ENCODE measurements at places on chromosomes 3 and 15.

GRCh38 chr15:99906311-99906710 lies 173.1 kb upstream of the LYSMD4 start:
- no peak for DNase-seq

GRCh38 chr15:36527235-36528162 lies 51.9 kb upstream of the CDIN1 start:
- no peak for DNase-seq

DNA sequence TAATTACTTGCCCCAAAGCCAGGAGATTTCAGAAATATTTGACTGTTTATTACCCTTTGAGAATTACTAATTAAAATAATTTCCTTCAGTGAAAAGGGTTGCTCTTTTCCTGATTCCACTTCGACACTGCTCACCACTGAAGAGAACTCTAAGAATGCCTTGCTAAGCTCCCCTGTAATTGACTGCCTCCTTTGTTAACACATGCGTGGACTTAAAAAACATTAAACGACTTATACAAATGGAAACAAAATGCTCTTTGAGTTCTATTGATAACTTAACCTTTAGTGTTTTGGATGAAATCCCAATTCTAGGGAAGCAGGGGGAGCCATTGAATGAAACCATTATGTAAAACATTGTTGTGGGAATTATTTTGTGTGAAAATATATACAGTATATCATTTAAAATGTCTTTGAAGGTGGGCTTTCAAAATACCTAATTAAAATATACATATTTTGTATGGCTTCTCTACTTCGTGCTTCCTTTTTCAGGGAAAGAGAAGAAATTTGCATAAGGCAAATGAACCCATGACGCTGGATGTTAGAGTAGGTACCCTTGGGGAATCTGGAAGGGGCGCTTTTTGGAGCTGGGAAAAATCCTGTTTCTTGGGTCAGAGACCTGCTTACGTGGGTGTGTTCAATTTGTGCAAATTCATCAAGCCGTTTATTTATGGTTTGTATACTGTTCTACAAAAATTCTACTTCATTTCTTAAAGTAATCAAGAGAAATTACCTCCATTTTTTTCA lies 64.2 kb downstream of the WWTR1 start:
- DNase-seq = no peak

GRCh38 chr3:156522673-156523072 lies 32.2 kb downstream of the SSR3 start:
- no peak for DNase-seq

DNA sequence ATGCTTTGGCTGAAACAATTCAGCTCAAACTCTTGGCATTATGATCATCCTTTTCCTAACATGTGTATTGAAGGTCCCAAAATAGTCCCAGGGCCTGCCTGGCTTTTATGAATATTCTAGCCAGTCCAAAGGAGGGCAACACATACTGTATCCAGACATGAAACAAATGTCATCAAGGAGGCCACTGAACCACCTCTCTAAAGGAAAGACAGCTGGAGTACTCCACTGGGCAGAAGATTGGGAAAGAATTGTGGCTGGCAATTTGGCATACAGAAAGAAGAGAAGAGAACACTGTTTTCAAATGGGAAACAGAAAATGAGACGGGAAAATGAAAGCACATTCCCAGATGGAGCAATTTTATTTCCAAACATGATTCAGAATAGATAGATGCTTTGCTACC lies 80.6 kb downstream of the NCEH1 start:
- no peak for DNase-seq

- no peak for DNase-seq
Observed at GRCh38 chr3:139797724-139798343, 120.1 kb upstream of the NMNAT3 start.

DNA sequence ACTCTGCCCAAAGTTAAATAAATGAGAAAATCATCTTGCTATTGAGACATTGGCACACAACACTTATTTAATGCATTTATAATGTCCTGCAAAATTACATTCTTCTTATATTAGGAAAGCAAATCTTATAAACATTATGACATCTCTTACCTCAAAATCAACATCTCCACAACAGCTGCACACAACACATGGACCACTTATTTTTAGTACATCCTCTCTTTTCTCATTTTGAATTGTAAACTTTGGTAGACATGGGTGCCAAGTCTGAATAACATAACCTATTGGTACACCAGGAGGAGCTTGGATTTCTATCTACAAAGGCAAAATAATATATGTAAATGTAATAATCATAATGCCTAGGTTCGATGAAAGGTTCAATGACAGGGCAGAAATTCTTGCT lies 23.0 kb downstream of the PLSCR1 start:
- no peak for DNase-seq

GRCh38 chr3:136311261-136311660 lies 61.1 kb downstream of the PCCB start:
- no peak for DNase-seq

GRCh38 chr3:157844800-157845565 lies 261.2 kb downstream of the SHOX2 start:
- no peak for DNase-seq

GRCh38 chr3:14237457-14237856 lies 58.8 kb downstream of the LSM3 start:
- DNase-seq = no peak

GRCh38 chr15:52078876-52079700 lies 33.5 kb downstream of the BCL2L10 start:
- peak; percentile 16 for DNase-seq

DNA sequence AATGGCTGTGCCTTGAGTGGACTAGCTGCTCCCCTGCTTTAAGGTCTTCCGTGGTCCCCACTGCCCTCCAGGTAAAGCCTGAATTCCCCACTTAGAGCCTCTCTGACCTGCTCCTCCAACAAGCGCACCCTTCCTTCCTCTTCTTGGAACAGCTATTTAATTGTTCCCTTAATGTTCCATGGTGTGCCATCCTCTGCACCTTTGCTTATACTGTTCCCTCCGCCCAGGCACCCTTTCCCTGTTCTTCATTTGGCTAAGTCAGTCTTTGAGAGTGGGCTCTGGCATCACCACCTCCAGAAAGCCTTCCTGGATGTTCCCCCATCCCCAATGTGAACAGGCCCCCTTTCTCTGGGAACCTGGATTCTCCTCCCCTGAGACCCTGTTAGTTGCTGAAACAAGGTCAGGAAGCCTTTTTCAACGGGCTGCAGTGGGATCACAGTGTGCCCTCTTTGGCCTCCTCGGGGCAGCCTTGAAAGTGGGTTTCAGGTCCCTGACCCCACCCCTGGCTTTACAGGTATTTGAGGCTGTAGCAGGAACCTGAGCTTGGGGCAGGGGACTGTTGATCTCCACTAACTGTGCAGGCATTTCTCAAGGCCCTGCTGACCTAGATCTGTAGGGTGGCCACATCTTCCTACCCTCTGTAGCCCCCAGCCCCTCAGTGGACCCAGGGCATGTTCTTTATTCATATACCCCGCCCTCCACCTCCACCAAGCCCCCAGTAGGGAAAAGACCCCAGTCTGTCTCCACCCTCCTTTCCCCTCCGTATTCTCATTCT lies 5.0 kb downstream of the ISLR start:
- no peak for DNase-seq

- DNase-seq = no peak
Observed at GRCh38 chr15:31476236-31476810, 149.7 kb downstream of the KLF13 start.

- no peak for DNase-seq
Observed at GRCh38 chr15:64396789-64397188, 9.2 kb downstream of the TRIP4 start.

DNA sequence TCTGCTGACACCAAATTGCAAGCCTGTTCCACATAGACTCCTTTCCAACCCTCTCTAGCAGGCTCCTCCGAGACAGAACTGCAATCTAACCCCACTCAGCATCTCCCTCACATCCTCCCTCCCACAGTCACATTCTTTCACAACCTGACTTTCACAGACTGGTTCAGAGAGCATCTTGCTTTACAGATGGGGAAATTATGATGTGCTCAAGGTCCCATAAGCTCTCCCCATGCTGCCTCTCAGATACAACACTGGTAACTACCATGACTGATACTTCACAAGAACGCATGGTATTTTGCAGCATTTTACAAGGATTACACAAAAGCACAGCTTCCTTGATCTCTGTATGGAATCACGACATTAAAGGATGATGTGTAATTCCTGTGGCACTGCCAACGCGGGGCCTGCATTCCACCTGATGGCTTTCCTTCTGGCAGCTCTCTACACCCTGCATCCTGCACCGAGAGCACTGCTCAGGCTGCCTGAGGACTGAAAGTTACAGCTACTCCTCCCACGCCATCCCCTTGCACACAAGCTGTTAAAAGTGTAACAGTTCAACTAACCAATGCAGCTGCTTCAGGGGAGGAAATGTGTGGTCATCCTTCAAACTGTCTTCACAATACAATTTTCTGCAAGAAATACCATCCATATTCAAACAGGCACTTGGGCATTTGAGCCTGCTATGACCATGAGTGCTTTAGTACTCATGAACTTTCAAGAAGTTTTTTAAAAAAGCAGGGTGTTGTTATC lies 27.6 kb downstream of the TBC1D2B start:
- no peak for DNase-seq

DNA sequence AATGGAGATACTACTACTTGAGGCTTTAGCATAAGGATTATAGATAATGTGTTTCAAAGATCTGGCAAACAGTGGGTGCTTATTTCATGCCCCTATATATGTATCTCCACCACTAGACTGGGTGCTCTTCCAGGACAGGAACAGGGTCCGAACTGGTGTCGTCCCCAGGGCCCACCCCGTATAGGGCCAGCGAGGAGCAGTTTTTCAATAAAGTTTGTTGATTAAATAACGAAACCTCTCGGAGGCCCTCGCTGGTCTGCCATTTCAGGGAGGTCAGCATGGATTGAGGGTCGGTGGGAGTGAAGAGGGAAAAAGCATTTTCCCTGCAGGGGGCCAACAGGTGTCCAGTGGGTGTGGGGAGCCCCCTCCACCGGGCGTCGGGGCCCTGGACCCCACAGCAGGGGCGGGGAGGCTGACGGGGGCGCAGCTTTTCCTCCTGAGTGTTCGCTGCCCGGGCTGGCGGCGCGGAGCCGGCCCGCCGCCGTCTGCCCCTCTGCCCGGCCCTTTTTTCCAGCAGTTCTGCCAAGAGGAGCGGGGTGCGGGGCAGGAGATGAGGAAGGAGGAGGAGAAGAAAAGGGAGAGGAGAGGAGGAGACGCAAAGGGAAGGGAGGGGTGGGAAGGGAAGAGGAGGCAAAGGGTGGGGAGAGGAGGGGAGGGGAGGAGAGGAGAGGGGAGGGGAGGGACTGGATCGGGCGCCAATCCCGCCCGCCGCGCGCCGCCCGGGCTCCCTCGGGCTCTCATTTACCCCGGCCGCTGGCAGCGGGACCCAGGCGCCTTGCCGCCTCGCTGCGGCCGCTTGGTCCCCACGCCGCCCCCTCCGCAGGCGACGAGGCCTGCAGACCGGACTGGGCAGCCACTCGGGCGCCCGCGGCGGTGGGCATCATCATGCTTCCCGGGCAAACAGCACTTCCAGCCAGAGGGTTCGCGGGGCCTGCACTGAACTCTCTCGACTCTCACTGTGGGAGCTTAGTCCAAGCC lies 66.3 kb downstream of the ISG20 start:
- no peak for DNase-seq

DNA sequence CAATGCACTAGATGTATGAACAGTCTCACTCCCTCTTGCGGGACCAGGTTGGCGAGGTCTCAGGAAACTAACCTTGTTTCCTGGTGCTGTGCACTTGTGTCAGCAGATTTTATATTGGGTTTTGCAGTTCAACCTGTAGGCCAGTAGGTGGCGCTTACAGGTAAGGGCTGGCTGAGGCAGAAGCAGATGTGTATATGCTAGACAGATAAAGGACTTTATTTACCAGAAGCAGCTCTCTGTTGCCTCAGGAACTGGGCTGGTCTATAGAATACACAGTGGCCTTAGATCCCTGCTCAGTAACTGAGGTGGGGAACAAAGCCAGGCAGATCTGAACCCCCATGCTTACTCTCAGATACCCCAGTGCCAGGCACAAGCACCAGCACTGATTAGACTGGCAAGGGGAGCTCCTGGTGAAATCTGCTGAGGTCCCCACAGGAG lies 296.8 kb downstream of the DOCK3 start:
- no peak for DNase-seq

DNA sequence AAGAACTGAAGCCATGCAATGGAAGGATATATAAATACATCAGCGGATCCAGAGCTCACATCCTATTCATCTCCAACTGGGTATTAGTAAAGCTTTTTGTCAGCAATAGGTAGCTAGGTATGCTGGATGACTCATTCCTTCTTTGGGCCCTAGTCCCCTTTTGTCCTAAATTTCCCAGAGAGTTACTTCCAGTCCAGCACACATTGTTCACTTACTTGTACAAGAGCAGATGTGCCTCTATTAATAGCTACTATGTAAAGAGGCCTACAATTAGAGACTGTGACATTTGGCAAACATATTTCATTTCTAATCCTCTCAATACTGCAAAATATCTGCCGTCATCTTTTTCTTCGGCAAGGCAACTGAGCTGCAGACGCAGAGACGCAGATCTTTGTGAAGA lies 1.7 kb upstream of the SLC4A7 start:
- DNase-seq = no peak

DNA sequence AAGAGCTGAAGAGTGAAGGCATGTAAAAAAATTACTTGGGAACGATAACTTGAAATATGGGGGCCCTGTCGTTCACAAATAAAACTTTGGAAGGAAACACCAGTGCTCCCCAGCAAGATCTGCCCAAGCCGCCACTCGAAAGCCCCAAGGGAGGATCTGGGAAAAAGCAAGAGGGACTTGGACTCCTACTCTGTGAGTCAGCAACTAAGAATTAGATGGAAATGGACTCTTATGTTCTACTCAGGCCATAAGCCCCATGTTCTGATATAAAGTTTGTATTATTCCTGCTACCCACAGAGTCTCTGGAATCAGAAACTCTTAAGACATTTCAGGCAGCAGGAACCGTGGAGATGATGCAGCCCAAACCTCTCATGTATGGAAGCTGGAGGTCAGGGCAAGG lies 75.7 kb downstream of the ITGB5 start:
- DNase-seq = no peak

GRCh38 chr15:40128766-40129660 lies 20.3 kb upstream of the BMF start:
- DNase-seq = no peak

DNA sequence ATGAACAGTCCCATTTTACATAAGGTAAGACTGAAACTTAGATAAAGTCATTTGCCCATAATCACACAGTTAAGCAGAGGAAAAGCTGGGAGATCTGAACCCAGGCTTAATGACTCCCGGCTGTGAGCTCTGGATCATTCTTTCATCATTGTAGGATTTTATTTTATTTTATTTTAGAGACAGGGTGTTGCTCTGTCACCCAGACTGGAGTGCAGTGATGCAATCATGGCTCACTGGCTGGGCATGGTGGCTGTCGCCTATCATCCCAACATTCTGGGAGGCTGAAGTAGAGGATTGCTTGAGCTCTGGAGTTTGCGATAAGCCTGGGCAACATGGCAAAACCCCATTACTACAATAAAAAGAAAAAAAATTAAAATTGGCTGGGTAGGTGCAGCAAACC lies 31.2 kb upstream of the RAF1 start:
- DNase-seq = no peak

DNA sequence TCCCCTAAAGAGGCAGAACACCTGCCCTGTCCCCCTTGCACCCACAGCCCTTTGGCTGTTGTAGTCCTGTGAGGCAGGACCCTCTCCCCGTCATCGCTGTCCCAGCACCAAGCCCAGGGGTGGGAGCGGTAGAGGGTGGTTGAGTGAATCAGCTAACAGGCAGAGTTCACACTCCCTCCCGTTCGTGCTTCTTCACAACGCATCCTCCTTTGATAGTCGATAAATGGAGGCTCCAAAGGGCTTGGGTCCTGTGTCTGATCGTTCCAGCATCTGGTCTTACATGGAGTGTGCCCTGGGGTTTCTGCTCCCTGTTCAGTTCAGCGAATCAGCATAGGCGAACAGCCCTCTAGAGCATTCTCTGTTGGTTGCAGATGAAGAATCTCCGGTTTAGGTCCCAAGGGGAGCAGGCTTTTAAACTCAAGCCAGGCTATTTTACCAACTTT lies 820 bp upstream of the HMCES start:
- DNase-seq = no peak

Data from NCI-H2107 (cell line).